ENCODE measurements at places on chromosomes 5 and 9. TPM values are rescaled to one million over a fixed set of nuclear protein-coding genes. Genes with fewer than 3 reads are reported as not detected.
A peak's percentile ranks its signal among the peaks of the same experiment; 100 is the strongest.

DNA sequence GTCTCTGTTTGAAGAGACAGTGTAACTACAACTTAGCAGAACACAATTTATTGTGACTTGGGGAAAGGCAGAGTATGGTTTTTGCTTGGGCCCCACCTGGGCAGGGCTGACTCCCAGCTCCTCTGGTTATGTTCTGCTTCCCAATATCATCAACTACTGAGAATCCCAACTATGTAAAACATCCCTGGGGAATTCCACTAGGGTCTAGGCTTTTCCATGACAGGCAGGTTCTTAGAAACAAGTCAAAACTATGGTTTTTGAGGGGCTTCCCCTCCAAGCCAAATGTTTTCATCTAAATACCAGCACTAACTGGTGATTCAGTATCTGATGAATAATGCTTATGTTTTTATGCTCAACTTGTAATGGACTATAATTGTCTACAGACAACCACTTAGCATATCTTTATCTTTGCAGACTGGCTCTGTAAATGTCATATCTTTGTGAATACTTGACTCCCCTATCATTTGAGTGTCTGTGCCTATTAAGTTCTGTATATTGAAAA is 409.5 kb downstream of the PDE4D start:
- H3K27ac ChIP-seq: no peak overlapping the region
- no peaks in the 10 kb centered on the region for H3K4me1 ChIP-seq
- DNase-seq: no peak

DNA sequence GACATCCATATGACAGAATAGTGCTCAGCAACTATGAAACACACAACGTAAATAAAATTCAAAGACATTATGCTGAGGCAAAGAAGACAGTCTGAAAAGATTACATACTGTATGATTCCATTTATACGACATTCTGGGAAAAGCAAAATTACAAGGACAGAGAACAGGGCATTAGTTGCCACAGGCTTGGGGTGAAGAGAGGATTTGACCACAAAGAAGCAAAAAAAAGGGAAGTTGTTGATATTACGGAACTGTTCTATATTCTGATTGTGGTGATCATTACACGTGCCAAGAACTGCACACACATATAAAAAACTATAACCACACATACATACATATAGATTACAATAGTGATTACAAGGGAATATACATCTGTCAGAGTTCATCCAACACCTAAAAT is 24.1 kb downstream of the CDK5RAP2 start:
- no peaks in the 10 kb centered on the region for H3K4me1 ChIP-seq
- peaks cover 11% of the 10 kb centered on the region for H3K36me3 ChIP-seq
- no peak for DNase-seq
- no peak overlapping the region for H3K4me3 ChIP-seq
- H3K27ac ChIP-seq: no peak overlapping the region
- H3K27me3 ChIP-seq: no peaks in the 10 kb centered on the region

DNA sequence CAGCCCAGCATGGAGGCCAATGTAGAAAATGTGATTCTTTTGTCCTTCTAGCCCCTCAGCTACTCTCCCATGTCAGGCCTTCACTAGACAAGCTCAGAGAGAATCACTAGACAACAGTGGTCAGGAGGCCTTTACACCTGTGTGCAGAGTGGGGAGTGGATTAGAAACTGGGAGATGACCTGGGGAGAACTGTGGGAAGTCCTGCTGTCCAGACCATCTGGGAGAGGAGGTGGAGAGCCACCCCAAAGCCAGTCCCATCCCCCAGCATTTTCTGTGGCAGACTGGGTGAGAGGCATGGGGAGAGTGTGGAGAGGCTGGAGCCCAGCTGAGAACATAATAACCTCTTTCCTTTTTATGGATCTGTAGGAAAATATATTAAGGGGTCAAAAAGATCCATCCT is 452.0 kb upstream of the DMAC1 start:
- H3K4me3 ChIP-seq: no peak overlapping the region
- H3K27me3 ChIP-seq: no peaks in the 10 kb centered on the region
- DNase-seq: no peak
- H3K36me3 ChIP-seq: no peaks in the 10 kb centered on the region

- DNase-seq: no peak
- H3K4me1 ChIP-seq: peaks cover 21% of the 10 kb centered on the region
- H3K27me3 ChIP-seq: no peaks in the 10 kb centered on the region
- peak overlapping the region; percentile 55 for H3K27ac ChIP-seq
- no peak overlapping the region for H3K4me3 ChIP-seq
- no peaks in the 10 kb centered on the region for H3K36me3 ChIP-seq
Measured at GRCh38 chr5:159877894-159878448, 38.3 kb upstream of the ADRA1B start.

GRCh38 chr9:111582888-111583287 is 16.6 kb downstream of the PTGR1 start:
- H3K36me3 ChIP-seq: no peaks in the 10 kb centered on the region
- no peak overlapping the region for H3K4me3 ChIP-seq
- no peak overlapping the region for H3K27ac ChIP-seq

- no peaks in the 10 kb centered on the region for H3K27me3 ChIP-seq
- no peak overlapping the region for H3K27ac ChIP-seq
- no peaks in the 10 kb centered on the region for H3K4me1 ChIP-seq
- no peak overlapping the region for H3K4me3 ChIP-seq
Measured at GRCh38 chr5:17433406-17433805, 64.6 kb upstream of the TAF11L2 start.

DNA sequence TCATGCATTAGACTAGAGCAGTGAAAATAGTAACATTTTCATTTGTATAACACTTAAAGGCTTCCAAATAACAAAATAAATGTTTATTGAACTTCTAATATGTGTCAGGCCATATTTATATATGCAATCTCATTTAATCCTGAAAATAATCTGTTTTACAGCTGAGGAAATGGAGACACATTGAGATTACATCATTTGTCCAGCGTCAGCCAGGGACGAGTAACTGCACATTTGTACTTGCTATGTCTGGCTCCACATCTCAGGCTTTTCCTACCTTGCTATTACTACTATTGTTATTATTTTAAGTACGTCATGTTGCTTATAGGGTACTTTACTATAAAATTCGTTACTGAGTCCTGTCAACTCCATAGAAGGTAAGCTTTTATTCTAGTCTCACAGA is 3.8 kb upstream of the C9 start:
- peaks cover 26% of the 10 kb centered on the region for H3K36me3 ChIP-seq
- no peaks in the 10 kb centered on the region for H3K4me1 ChIP-seq
- no peak overlapping the region for H3K27ac ChIP-seq
- no peak overlapping the region for H3K4me3 ChIP-seq

DNA sequence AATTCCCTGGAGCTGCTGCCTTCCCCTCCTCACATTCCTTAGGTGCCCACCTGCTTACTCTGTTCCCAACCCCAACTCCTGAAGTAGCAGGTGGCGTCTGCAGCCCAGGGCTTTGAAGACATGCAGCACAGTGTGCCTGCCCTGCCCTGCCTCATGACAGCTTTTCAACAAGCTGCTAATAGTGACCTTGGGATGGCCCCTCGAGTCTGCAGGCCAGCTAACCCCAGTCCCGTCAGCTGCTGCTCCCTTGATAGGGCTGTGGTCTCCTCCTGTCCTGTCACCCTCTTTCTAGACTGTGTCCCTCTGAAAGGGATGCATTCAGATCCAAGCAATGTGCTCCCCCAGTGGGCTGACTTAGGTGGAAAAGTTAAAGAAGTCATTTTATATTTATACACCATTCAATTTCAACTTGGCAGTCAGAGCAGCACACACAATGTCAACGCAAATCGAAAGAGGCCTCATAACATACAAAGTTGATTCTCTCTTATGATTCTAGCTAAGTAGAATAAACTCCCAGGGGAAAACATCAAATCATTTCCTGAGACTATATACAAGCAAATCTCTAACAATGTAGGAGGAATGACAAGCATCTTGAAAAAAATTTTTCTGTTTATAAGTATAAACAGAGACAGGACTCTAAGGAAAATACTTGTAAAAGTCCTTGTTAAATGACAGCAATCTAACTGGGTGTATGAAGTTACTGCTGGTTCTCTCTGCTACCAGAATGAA is 37.9 kb downstream of the ADRB2 start:
- no peaks in the 10 kb centered on the region for H3K27me3 ChIP-seq
- DNase-seq: no peak
- peaks cover 19% of the 10 kb centered on the region for H3K4me1 ChIP-seq
- H3K36me3 ChIP-seq: no peaks in the 10 kb centered on the region

DNA sequence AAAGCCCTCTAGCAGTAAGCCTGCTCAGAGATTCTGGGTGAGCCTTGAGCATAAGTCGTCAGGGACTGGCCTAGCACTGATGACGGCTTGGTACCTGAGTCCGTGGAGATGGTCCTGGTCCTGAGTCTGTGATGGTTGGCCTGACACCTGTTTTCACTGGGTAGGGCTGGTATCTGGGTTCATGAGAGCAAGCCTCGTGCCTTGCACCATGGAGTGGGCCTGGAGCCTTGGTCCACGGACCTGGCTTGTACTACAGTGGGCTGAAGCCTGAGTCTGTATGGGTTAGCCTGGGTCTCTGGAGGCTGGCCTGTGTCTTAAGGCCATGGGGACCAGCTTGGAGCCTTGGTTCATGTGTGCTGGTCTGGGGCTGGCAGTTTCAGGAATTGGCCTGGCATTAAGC is 310.3 kb upstream of the ISL1 start:
- no peak overlapping the region for H3K27ac ChIP-seq
- no peaks in the 10 kb centered on the region for H3K27me3 ChIP-seq
- DNase-seq: no peak
- no peaks in the 10 kb centered on the region for H3K36me3 ChIP-seq
- H3K4me1 ChIP-seq: no peaks in the 10 kb centered on the region
- no peak overlapping the region for H3K4me3 ChIP-seq

GRCh38 chr9:120377268-120378159 is 202.5 kb downstream of the CDK5RAP2 start:
- no peaks in the 10 kb centered on the region for H3K36me3 ChIP-seq
- H3K27me3 ChIP-seq: no peaks in the 10 kb centered on the region
- H3K27ac ChIP-seq: no peak overlapping the region
- no peak for DNase-seq

DNA sequence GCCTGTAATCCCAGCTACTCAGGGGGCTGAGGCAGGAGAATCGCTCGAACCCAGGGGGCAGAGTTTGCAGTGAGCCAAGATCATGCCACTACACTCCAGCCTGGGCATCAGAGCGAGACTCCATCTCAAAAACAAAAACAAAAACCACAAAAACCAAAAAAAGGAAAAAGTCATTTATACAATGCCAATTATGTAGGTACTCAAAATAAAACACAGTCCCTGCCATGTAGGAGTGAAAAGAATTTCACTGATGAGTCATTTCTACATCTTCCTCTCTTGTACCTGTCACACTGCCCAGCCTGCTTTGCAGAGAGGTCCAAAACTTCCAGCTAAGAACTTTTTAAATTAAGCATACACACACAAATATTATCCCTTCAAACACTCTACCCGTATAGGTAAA is 215.8 kb downstream of the EPB41L4A start:
- no peaks in the 10 kb centered on the region for H3K4me1 ChIP-seq
- no peaks in the 10 kb centered on the region for H3K36me3 ChIP-seq
- H3K27ac ChIP-seq: no peak overlapping the region
- no peaks in the 10 kb centered on the region for H3K27me3 ChIP-seq
- no peak overlapping the region for H3K4me3 ChIP-seq

- no peak overlapping the region for H3K27ac ChIP-seq
- no peak for DNase-seq
- no peaks in the 10 kb centered on the region for H3K4me1 ChIP-seq
- H3K36me3 ChIP-seq: no peaks in the 10 kb centered on the region
Measured at GRCh38 chr5:30069441-30070263, 1123.8 kb upstream of the CDH6 start.

GRCh38 chr5:14455814-14456321 is 125.7 kb upstream of the OTULINL start:
- H3K27ac ChIP-seq: no peak overlapping the region
- DNase-seq: no peak
- H3K36me3 ChIP-seq: peaks cover 25% of the 10 kb centered on the region
- no peaks in the 10 kb centered on the region for H3K4me1 ChIP-seq

DNA sequence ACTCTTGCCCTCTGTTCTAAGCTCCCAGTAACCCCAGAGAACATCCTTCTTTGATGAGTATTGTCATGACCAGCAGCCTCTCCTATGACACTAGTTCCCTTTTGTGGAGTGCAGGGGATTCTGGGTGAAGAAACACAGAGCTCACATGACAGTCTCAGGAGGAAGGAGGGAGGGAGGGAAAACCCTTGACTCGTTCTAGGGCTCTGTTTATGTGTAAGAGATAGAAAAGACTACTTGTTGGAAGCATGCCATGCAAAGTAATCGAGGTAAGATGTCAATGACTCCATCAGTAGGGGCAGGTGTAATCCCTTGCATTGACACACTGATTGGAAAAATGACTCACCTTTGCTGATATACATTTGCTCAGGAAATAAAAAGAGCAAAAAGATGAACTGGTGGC is 190.2 kb upstream of the ELL2 start:
- no peak for DNase-seq
- no peaks in the 10 kb centered on the region for H3K4me1 ChIP-seq
- no peaks in the 10 kb centered on the region for H3K27me3 ChIP-seq
- H3K27ac ChIP-seq: no peak overlapping the region
- no peaks in the 10 kb centered on the region for H3K36me3 ChIP-seq

- H3K4me1 ChIP-seq: no peaks in the 10 kb centered on the region
- no peak overlapping the region for H3K27ac ChIP-seq
- H3K36me3 ChIP-seq: no peaks in the 10 kb centered on the region
- no peaks in the 10 kb centered on the region for H3K27me3 ChIP-seq
- H3K4me3 ChIP-seq: no peak overlapping the region
Measured at GRCh38 chr9:87271696-87272477, 225.8 kb upstream of the DAPK1 start.

GRCh38 chr5:146528236-146528635 is 12.2 kb upstream of the GPR151 start:
- H3K27ac ChIP-seq: no peak overlapping the region
- no peak overlapping the region for H3K4me3 ChIP-seq
- no peaks in the 10 kb centered on the region for H3K36me3 ChIP-seq
- no peaks in the 10 kb centered on the region for H3K4me1 ChIP-seq
- no peak for DNase-seq
- H3K27me3 ChIP-seq: no peaks in the 10 kb centered on the region

DNA sequence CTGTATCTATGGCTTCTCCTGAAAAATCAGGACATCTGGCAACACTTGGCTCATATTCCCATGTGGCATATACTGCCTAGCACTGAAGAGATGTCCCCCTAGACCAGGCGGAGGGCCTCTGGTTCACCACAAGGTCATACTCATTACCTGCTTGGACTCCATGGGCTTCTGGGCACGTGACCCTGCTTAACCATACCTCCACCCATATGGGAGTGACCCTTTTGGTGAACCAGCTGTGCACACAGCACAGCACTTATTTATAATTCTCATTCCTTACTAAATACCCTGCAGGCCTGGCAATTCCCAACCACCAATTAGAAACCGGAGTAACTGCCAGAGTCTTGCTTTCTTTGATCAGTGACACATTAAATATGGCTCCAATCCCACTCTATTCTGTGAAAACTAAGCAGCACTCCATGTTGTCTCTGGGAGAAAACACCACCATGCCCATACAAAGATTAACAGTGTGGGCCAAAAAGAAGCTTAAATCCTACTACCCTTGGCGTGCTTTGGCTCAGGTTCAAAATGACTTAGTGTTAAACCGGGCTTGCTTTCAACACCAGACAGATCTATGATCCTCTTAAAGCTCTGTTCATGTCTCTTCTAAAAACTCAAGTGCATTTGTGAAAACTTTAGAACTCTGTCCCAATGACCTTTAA is 57.7 kb downstream of the MTMR12 start:
- peak; percentile 10 for DNase-seq
- H3K4me3 ChIP-seq: no peak overlapping the region
- peaks cover 9% of the 10 kb centered on the region for H3K4me1 ChIP-seq
- no peaks in the 10 kb centered on the region for H3K27me3 ChIP-seq
- no peak overlapping the region for H3K27ac ChIP-seq

The SLC1A1 gene
- 46.6 TPM for total RNA-seq

The LRRC19 gene
- total RNA-seq: not detected

The FCN1 gene
- 72.1 TPM for total RNA-seq

The TMEFF1 gene
- not detected for total RNA-seq

The SEMA5A gene
- total RNA-seq: 18.2 TPM

The POLR1E gene
- total RNA-seq: 14.3 TPM

The HSD17B3 gene
- total RNA-seq: 1.0 TPM

The DCP2 gene
- total RNA-seq: 72.4 TPM

The NPR3 gene
- total RNA-seq: 16.5 TPM

The NFX1 gene
- total RNA-seq: 32.0 TPM
